NCI-H1436 treated with DMSO at 0.1 percent for 48 hours (cell line): ENCODE measurements at places on chromosomes 6 and 20.

GRCh38 chr6:119495230-119495683 lies 145.7 kb upstream of the MAN1A1 start:
- DNase-seq: no peak

- DNase-seq: no peak
Measured at GRCh38 chr20:53826597-53827291, 233.1 kb upstream of the ZNF217 start.

DNA sequence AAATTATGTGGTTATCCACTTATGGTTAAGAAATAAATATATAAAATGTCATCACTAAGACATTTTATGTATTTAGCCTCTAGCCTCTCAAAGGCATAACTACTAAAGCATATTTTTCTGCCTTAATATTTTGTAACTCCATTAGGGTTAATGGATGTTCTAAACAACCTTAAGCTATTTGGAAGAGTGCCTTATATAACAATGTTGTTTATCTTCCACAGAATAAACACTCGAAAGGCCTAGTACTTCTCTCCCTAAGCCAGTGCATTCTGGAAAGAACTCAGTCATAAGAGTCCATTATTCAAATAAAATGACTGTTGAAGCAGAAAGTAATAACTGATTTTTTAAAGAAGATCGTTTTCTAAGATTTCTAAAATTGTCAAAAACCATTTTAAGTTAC lies 15.0 kb upstream of the PRIM2 start:
- no peak for DNase-seq

- DNase-seq: no peak
Measured at GRCh38 chr6:134640229-134640628, 309.7 kb downstream of the ALDH8A1 start.

DNA sequence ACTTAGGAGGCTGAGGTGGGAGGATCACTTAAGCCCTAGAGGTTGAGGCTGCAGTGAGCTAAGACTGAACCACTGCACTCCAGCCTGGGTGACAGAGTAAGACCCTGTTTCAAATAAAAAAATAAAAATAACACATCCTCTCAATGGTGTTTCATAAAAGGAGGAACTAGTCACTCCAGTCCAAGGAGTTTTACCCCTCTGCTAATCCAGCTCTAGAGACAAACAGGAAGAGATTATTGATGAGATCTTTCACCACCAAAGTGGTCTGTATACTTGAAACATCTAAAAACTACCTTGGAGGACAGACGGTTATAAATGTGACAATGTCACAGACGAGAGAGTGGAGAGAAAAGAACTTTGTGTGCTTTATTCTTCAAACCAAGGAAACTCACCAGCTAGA lies 58.2 kb downstream of the PIGU start:
- DNase-seq: no peak

- no peak for DNase-seq
Measured at GRCh38 chr6:83273596-83273995, 80.4 kb downstream of the RWDD2A start.

GRCh38 chr6:123925842-123926399 lies 122.3 kb downstream of the NKAIN2 start:
- no peak for DNase-seq

DNA sequence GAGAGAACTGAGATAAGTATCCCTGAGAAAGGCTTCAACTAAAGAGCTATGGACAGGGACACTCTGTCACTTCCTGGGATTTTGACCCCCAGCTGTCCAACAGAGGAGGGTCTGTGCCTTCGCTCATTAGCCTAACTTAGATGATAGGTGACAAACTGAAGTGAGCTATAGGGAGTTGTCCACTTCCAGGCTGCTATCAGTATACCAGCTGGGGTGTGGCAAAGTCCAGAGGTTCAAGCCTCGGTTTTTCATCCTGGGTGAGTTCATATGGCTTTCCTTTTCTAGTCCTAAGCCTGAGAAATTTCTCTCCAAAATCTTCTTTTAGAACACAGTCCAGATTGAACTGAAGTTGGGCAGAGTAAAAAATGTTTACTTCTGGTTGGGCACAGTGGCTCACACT lies 5.9 kb upstream of the PAQR8 start:
- no peak for DNase-seq

GRCh38 chr6:160088069-160088783 lies 33.4 kb upstream of the SLC22A1 start:
- no peak for DNase-seq

- no peak for DNase-seq
Measured at GRCh38 chr6:21710216-21710615, 116.7 kb downstream of the SOX4 start.

- no peak for DNase-seq
Measured at GRCh38 chr20:52833901-52834300, 138.3 kb upstream of the TSHZ2 start.

GRCh38 chr20:2149507-2149906 lies 47.9 kb downstream of the STK35 start:
- no peak for DNase-seq

DNA sequence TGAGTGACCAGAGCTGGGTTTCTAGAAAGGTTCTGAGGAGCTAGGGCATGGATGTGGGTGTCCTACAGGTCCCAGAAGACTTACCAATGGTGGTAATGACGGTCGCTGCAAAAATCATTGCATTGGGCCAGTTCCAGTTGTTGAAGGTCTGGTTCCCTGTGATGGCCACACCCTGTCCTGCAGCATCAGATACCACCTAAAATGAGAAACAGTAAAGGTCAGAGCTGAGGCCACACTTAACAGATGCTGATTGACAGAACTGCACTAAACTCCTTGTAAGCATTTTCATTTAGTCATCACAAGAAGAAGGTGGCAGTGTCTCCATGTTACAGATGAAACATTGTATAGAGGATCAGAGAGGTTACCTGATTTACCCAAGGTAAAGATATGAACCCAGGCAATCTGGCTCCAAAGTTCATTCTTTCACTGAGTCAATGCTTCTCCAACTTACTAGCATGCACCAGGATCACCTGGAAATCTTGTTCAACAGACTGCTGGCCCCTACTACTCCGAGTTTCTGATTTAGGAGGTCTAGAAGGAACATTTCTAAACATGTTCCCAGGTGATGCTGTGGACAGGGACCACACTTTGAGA lies 33.4 kb downstream of the KCNK5 start:
- DNase-seq: no peak

DNA sequence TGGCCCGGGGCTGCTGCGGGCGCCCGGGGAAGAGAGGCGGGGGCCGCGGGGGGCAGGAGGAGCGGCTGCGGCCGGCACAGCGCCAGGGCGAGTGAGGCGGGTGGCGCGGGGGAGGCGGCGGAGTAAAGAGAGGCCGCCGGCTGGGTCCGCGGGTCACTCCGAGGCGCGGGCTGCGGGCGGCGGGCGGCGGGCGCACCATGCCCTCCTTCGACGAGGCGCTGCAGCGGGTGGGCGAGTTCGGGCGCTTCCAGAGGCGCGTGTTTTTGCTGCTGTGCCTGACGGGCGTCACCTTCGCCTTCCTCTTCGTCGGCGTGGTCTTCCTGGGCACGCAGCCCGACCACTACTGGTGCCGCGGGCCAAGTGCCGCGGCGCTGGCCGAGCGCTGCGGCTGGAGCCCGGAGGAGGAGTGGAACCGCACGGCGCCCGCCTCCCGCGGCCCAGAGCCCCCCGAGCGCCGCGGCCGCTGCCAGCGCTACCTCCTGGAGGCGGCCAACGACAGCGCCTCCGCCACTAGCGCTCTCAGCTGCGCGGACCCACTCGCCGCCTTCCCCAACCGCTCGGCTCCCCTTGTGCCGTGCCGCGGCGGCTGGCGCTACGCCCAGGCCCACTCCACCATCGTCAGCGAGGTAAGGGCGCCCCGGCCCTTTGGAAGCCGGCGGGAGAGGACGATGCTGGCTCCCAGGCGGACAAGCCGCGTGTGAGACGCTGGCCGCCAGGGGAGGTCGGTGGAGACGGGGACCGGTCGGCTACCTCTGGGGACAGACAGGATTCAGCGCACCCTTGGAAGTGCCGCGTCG lies at the start of gene SLC22A3:
SLC22A3 (plus strand) TSS at position 156 of the 797 bp plus-strand sequence; CDS start at position 198, 42 bp downstream.
- no peak for DNase-seq

DNA sequence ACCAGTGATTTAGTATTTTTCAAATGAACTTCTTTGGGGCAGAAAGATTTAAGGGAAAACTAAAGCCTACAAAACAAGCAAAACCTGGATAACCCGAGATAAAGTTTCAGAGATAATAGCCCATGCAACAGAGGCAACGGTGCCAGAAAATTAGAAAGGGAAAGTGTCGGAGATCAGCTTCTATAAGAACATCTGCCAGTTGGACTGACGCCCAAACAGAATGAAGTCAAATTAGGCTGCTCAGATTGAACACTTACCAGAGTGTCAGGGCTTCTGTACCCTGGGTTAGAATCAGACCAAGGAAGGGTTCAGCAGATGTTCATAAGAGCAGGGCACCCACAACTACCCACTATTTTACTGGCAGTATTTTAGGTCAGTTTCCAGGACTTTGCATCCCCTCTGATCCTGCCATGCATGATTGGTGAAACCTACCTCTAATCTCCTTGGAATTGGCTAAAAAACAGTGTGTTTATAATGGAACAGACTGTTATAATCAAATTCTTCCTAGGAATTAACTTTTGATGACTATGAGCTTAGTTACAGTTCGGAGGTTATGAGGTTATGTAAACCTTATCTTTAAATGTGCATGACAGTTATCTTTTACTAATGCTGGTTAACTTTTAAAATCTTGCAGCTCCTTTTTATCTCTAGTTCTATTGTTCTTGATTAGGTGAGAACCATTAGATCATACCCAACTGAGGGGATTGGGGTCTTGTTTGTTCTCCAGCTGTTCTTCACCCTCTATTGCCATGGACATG lies 13.1 kb downstream of the BMP2 start:
- no peak for DNase-seq

DNA sequence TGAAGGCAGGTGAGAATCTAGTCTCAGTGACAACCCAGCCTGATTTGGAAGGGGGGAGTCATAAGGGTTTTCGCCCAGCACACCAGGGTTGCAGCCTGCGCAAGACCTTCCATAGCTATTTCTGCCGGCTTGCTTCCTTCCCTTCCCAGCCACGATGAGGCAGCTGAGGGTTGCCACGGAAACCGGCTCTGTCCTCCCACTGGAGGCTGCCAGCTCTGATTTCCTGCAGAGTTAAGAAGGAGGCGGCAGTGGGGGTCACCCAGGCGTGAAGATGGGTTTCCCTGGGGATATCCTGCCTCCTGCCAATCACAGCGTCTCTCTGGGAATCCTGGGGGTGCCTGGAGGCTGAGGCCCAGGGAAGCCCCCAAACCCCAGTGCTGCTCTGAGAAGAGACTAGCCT lies 23.1 kb upstream of the KCNB1 start:
- DNase-seq: no peak

DNA sequence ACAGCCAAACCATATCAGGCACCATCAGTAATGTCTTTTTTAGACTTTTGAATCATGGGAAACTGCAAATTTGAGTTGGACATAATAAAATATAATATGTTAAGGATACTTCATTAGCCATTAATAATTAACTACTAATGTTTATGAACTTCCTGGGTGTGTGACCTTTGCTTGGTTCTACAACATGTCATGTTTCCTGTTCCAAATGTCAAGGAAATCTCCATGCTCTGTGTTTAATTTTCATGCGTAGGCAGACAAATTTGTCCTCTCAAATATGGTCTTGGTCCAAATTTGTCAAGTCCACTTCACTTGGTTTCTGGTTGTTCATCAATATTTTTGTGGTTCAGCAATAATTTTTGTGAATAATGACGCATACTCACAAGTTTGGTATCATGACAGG lies 410.5 kb downstream of the BMP2 start:
- no peak for DNase-seq

DNA sequence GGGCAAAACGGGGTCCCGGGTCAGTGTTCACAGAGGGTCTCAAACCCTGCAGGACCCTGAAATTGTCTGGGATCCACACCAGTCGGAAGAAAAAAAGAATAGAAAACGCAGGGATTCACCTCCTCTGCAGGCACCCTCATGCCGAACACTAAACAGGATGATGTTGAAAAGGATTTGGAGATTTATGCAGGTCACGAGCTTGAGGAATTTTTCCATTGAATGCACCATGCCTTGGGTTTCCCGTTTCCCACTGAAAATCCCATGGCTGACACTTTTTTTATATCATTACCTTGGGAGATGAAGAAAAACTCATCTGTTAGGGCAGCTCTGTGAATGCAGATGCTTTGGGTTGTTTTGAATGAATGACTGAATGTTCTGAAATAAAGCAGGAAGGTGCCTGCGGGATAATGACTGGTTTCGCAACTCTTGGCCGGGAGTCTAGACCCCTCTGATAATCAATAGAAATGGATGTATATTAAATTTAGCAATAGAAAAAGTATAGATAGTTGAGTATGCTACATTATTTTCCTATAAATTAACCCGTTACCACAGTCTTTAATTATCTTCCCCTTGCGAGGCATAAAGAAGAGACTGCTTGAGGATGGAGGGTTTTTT lies 147.5 kb upstream of the AFDN start:
- no peak for DNase-seq

GRCh38 chr6:134826889-134827737 lies 122.8 kb downstream of the ALDH8A1 start:
- DNase-seq: no peak

DNA sequence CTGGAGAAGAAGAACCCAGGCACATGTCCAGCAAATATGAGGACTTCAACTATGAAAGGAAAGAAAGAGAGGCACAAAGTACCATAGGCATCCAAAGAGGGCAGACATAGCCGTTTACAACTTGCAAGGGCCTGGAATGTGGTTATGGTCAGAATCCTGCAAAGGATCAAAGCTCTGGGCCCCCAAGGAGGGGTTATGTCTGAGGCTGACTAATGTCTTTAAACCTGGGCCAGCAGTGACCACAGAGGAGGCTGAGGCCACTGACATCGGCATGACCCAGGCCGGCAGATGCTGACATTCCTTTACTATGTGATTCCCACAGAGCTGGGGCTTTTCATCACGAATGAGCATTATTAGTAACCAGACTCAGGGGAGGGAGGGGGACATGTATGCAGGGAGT lies 861.1 kb downstream of the DHX35 start:
- no peak for DNase-seq
